Sciatic nerve (tissue), 2 donors: ENCODE measurements at places on chromosomes 2 and 18.

DNA sequence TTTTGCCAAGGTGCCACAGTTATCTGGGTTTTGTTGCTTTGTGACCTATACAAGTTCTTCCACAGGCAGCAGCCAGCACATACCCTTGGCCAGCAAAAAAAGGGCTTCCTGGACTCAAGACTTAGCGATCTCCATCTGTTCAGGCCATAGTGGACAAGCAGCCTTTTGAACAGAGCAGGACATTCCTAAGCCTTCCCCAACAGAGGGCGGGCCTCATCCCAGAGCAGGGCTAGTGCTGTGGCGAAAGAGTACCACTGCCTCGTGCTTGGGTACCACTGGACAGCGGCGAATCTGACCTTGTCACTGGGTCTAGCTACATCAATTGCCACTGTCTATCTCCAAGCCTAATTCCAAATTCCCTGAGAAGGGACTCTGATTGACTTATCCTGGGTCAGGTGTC lies 56.4 kb downstream of the NAB1 start:
- DNase-seq: no peak

GRCh38 chr2:126898636-126899035 lies at the start of gene TEX51:
TSS of gene TEX51 (plus strand) at chr2:126898890. CDS start at chr2:126898919, 29 bp downstream.
- peak; percentile 17 for DNase-seq

GRCh38 chr2:152405206-152406118 lies 70.5 kb downstream of the FMNL2 start:
- no peak for DNase-seq

DNA sequence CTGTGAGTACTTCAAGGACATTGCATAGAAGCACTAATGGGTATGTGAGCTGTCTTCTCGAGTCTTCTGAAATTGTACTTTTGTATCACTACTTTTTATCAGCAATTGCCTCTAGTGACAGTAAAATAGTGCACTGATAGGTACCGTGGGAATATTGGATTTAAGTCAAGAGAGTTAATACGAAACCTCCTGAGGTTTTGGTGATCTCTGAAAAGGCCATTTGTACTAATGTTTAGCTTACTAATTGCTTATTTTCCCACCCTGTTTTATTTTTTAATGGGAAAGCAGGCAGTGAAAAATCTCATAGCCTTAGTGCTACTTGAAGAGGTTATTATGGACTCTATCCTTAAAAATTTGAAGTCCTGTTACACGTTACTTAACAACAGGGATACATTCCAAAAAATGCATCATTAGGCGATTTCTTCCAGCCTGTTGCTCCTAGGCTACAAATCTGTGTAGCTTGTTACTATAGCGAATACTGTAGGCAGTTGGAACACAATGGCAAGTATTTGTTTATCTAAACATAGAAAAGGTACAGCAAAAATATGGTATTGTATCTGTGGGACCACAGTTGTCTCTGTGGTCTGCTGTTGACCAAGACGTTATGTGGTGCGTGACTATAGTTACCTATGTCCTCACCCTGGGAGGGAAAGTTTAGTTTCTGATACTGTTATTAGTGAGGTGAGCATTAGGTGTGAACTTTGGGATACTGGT lies 65.9 kb downstream of the CAB39 start:
- DNase-seq: no peak

- no peak for DNase-seq
Measured at GRCh38 chr18:56166914-56167313, 471.5 kb downstream of the TXNL1 start.

- DNase-seq: no peak
Measured at GRCh38 chr2:229485857-229486256, 214.8 kb upstream of the PID1 start.

DNA sequence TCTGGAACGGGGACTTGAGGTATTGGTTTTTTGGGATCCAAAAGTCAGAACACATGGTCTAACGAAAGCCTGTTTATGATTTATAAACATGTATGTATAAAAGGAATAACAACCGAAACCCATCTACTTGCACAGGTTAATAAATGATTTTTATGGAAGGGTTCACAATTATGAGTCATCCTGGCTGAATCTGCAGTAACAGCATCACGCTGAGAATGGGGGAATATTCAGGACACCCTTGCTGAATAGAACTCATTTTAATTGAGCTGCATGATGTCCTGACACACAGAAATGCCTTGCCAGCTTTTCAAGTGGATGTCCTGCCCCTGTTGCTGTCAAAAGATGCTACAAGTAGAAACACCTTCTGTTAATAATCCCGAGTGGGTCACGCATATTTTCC lies 54.7 kb upstream of the TGFA start:
- no peak for DNase-seq
